ENCODE measurements at places on chromosomes 6 and 20.
A peak's percentile ranks its signal among the peaks of the same experiment; 100 is the strongest.

GRCh38 chr20:45857882-45858216 is 435 bp downstream of the ZSWIM3 start:
- DNase-seq: no peak

GRCh38 chr6:160679402-160679769 is 15.3 kb upstream of the LPA start:
- no peak for DNase-seq

DNA sequence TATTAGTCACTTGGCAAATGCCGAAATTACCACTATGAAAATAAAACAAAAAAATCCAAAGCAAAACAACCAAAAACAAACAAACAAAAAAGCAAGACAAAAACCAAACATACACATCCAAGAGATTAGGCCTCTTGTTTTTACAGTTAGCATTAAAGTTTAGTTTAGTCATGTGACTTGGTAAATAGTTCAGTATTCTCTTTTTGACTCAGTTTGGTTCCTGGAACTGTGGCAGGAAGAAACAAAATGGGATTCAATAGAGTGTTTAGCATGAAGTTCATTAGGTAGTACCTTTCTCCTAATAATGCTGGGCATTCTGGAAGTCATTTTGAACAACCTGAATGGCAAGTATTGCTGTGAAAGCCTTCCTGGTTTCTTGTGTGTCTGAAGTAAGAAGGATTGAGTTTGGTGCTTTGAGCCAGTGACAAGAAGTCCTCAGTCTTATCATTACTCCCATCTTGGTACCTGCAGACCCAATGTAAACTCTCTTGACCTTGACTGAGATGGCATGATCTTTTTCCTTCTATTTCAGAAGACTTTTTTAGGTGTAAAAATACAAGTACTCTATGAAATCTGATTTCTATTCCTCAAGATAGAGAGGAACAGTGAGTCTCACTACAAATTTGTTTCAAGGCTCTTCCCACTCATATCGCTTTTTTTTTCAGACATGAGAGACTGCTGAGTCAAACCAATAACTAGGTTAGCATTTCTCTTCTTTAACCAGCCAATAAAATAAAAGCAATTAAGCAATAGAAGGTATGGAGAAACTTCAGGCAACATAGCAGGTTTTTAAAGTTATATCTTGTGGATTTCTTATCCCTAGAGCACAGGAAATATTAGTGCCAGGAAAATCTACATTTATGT is 223.6 kb upstream of the PREP start:
- no peak for DNase-seq

DNA sequence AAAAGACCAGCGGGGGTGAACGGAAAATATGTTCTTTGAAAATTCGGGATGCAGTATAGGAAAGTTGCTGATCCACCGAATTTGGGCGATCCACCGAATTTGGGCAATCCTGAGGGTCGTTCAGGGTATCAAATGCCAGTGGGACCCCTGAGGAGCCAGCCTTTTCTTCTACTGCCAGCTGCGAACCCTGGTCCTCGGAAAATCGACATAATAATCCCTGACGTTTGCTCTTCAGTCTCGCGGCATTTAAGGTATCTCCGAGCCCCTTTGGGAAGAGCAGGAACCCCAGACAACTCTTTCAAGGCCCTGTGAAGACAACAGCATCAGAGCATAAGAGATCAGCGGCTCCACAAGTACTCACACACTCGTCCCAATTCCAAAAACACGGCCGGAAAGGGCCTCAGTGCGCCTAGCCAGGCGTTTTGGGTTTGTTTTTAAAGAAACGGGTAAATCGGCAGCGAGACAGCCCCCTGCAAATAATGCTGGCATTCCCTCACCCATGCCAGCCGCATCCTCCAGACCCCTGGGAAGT is 1.0 kb downstream of the SIM1 start:
- DNase-seq: no peak

DNA sequence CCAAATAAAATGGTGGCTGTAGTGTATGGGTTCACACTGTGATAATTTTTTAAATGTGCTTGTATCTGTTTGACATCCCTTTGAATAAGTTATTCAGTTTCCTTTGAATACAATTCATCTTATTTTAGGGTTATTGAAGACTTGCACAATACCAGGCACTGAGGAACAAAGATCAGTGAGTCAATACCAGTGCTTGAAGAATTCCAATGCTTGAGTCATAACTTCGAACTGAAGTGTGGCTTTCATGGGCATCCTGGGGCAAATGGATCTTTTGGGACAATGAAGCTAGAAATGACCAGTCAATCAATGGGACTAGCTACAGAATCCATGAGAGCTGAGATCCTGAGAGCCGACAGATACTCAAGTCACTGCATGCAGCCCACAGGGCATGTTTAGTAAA is 349.9 kb upstream of the FLRT3 start:
- no peak for DNase-seq

GRCh38 chr6:32073101-32073500 is 34.9 kb downstream of the CYP21A2 start:
- DNase-seq: no peak

- DNase-seq: peak; percentile 65
Measured at GRCh38 chr20:53750827-53751619, 157.4 kb upstream of the ZNF217 start.

DNA sequence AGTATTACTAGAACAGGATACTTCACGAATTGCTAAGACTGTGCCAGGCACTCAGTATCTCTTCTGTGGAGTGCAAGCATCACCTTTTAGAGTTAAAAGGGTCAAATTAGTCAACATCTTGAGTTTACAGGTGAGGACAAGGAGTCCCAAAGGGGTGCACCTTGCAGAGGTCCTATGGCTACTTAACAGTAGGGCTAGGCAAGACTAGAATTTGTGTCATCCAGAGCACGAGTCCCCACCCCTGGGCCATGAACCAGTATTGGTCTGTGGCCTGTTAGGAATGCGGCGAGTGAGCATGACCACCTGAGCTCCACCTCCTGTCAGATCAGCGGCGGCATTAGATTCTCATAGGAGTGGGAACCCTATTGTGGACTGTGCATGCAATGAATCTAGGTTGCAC is 10.5 kb upstream of the DSTN start:
- no peak for DNase-seq

GRCh38 chr20:14673164-14673563 is 335.8 kb upstream of the FLRT3 start:
- no peak for DNase-seq

- DNase-seq: no peak
Measured at GRCh38 chr6:100719883-100720682, 161.0 kb downstream of the ASCC3 start.

- no peak for DNase-seq
Measured at GRCh38 chr6:100134297-100134696, 140.3 kb upstream of the MCHR2 start.

DNA sequence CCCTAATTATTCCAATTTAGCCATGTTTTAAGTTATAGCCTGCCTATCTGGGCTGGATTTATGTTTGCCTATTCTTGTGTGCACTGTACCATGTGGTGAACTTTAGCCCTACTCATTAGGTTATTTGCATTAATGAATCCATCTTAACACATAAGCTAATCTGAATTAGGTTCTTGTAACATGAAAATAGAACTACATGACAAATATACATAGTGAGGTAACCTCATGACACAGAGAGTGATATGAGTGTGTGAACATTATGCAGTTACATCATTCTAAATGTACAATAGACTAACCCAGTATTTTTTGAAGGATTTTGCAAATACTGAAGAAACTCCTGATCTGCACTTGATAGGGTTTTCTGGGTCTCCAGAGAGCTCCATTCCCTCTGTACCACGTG is 733.7 kb upstream of the CITED2 start:
- DNase-seq: no peak

DNA sequence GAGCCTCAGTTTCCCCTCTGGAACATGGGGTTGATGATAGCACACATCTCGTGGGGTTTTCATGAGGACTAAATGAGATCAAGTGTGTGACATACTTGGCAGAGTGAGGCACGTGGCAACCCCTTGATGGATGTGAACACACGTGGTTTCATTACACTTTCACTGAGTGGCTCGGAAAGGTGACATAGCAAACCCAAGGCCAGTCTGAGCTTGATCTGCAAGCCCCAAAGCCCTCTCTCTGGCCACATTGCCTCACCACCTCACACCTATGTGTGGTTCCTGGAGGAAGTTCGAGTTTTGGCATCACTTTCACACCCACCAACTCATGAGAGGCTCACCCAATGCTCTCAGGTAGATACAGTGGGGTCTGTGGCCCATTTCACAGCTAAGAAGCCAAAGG is 60.0 kb downstream of the CPNE5 start:
- no peak for DNase-seq

- DNase-seq: no peak
Measured at GRCh38 chr20:905396-905961, 10.7 kb downstream of the ANGPT4 start.

- DNase-seq: peak; percentile 23
Measured at GRCh38 chr6:44630125-44631028, 242.9 kb downstream of the CDC5L start.
